ENCODE measurements at places on chromosomes 5 and 9.

- no peak for DNase-seq
Measured at GRCh38 chr9:72552356-72552755, 30.9 kb downstream of the TMC1 start.

DNA sequence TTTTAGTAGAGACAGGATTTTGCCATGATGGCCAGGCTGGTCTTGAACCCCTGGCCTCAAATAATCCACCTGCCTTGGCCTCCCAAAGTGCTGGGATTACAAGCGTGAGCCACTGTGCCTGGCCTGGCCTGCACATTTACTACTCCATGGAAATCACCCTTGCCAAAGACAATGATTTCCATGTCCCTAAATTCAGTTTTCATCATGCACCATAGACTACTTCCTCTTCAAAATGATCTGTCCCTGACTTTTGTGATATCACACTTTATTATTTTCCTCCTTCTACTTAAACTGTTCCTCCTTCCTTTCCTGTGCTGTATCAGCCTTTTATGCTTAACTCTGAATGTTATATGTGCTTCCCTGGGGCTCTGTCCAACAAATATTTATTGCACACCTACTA is 20.3 kb downstream of the SLC28A3 start:
- DNase-seq, result no peak

DNA sequence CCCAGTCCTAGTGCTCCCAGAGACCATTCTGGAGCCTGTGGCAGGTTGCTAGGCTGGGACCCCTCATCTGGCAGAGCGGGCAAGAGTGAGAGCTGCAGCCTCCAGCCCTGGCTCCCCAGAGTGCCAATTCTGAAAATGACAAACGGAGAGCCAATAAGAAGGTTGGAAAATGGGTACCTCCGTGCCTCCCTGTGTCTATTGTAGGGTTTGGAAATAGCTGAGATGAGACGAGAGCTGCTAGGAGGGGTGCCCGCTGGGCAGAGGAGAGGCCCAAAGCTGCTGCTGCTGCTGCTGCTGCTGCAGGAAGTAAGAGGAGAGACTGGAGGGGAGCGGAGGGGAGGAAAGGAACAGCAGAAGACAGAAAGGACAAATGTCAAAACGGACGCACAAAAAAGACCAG is 36.0 kb upstream of the FUBP3 start:
- DNase-seq, result no peak

GRCh38 chr9:132125944-132126679 is 35.7 kb upstream of the NTNG2 start:
- DNase-seq, result no peak

GRCh38 chr5:6730407-6730806 is 17.2 kb downstream of the TENT4A start:
- DNase-seq, result no peak

DNA sequence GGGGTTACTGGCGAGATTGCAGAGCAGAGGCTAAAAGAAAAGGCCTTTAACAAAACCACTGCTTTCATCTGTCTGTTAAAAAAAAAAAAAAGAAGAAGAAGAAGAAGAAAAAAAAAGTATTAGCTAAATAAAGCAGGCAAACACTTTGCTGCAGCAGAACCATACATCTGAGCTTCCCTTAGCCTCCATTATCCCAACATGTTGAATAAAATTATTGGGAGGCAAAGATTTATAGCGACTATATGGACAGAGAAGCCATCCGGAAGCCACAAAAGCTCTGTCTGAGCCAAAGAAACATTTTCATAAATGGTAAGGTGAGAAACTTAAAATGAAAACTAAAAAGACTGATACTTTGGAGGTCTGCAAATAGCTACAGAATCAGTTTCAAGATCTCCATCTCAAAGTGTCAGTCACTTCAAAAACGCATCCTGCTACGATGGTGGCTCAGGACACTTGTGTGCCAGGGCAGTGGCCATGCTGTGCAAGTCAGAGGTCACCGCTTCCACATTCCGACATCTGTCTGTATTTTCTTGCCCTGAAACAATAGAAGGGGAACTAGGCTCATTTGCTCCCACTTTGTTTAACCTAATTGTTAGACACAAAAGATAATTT is 9.6 kb downstream of the EFNA5 start:
- DNase-seq, result no peak

GRCh38 chr9:86181379-86182315 is 77.8 kb downstream of the C9orf153 start:
- DNase-seq, result no peak

DNA sequence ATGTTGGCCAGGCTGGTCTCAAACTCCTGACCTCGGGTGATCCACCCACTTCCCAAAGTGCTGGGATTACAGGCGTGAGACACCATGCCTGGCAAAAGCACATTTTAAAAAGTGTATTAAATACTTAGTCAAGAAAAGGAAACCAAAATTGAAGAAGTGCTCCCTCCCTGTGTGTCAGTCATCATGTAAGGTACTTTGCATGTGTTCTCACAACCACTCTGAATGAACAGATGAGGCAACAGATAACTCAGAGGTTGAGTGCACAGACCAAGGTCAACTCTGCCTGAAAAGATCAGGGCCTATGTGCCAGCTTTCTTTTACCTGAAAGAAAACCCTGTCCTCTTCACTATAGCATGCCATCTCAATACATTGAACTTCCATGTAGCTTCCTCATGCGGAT is 289.7 kb downstream of the MRPS30 start:
- no peak for DNase-seq

DNA sequence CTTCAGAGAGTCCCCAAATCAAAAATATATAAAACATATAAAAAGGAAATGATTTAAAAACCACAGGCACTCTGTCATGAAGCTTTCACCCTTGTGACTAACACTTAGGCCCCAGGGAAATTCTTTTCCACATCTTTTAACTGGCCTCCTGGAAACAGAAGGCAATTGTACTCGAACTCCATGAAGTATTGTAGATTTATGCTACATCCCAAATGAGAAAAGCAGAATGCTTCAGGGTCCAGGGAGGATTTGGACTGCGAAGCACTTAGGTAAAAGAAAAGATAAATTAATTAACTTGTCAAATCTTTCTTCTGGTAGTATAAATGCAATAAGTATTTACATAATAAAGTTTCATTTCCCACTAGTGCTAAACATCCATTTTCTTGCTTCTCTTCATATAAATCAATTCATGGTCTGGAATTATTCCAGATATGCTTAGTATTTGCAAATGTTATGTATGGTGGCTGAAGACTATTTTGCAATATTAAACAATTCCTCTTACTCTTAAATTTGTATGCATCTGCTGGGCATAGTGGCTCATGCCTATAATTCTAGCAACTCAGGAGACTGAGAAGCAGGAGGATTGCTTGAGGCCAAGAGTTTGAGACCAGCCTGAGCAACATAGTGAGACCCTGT is 64.9 kb upstream of the ELL2 start:
- no peak for DNase-seq

DNA sequence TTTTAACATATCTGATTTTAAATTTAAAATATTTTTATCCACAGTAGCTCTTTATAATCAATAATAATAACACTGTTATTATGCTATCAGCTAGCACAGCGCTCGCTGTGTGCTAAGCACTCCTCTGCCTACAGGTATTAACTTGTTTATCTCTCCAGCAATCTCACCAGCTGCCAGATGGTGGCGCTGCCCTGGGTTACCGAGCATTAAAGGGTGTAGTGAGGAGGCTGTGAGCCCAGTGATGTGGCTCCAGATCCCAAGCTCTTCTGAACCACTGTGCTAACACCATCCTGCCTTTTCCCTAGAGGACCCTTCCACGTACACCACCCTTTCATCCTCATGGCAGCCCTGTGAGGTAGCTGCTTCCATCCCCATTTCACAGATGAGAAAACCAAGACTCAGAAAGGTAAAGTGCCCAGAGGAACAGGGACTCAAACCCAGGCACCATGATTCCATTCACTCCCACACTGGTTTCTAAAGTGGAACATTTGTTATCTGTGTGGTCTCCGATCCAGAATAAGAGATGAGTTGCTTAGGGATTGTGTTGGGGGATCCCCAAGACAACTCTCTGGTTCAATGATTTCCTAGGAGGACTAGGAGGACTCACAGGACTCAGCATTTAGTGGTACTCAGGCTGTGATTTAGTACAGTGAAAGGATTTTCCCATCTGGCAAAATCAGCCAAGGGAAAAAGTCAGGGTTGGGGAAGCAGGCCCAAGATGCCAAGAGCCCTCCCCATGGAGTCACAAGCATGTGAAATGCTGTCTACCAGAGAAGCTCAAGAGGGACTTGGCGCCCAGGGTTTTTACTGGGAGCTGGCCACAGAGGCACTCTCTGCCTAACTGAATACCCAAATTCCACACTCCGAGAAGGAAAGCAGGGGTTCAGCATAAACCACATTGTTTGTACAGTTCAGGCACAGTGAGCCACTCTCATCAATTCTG is 7.0 kb downstream of the IGFBPL1 start:
- DNase-seq, result peak; percentile 49

DNA sequence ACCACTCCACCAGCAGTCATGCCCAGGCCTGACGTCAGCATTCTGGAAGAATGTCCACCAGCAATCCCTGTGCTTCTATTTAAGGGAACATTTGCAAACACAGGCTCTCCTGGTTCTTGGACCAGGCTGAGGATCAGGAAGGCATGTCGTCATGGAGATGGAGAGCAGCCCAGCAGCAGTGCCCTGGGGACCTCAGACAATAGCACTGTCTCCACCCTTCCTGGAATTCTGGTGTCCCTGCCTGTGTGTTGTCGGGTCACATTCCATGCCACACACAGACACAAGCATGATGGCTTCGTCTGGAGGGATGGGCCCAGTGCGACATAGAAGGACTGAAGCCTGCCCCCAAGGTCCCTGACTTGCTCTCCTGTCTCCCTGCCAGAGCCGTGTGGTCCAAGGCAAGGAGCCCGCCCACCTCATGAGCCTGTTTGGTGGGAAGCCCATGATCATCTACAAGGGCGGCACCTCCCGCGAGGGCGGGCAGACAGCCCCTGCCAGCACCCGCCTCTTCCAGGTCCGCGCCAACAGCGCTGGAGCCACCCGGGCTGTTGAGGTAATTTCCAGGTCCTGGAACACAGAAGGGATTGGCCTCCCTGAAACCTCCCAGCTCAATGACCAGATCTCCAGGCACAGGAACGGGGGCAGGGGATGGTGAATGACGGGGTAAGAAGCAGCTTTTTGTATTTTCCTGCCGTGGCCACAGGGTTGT is 43.8 kb downstream of the STOM start:
- DNase-seq, result no peak

DNA sequence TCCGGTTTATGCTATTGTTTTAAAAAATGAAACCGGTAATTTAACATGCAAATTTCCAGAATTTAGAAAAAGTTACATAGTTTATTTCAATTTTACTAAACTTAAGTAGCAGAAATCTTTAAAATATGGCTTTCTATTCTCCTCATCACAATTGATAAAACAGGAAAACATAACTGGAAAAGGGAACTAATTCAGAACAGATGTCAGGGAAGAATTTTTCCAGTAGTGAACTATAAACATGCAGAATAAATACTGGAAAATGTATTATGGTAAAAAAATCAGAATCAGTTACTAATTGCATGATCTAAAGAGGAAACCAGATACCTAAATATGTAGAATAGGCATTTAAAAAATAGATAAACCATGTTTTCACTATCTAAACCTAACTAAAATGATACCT is 7.3 kb upstream of the NR4A3 start:
- no peak for DNase-seq

DNA sequence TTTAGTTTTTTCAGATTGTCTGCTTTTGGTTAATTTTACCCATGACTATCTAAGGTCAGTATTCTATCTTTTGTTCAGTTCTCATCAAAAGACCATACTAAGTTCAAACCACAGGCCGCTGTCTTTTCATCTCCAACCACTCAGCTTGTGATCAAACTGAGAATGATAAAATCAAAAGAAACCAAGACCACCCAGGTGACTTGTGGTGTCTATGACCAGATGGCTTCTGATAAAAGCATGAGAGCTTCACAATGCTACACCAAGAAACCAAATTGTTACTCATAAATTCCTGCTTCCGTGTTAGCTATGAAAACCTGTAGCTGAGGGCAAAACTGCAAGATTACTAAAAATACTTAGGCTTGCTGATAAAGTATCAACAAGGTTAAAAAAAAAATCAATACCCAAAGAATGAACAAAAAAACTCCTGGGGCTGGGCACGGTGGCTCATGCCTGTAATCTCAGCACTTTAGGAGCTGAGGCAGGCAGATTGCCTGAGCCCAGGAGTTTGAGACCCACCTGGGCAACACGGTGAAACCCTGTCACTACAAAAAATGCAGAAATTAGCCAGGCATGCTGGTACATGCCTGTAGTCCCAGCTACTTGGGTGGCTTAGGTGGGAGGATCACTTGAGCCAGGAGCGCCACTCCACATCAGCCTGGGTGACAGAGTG is 25.8 kb upstream of the GPX8 start:
- no peak for DNase-seq

GRCh38 chr9:98021306-98022040 is 35.1 kb upstream of the NANS start:
- DNase-seq, result no peak

DNA sequence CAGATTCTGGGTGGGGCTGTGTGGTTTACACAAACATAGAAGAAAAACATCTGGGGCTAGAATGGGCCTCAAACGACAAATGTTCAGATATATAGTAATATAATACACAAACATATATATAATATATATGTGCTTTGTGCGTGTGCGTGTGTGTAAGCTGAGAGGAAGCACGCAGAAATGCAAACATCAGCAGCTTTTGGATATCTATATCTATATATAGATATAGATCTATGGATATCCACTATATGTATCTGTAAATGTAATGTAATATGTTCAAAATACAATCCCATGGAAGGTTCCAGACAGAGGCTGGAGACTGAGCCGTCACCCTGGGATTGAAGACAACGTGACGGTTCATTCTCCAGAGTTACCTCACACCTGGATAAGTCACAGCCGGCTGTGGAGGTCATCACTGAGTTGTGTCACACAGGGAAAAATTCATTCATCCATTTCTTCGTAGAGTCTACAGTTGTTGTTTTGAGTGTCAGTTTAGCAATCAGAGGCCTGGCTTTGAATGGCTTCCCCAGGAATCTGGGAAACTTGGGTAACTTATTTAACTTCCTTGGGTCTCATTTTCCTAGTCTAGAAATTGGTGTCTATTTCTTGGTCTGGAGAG is 123.0 kb upstream of the CPEB4 start:
- no peak for DNase-seq

DNA sequence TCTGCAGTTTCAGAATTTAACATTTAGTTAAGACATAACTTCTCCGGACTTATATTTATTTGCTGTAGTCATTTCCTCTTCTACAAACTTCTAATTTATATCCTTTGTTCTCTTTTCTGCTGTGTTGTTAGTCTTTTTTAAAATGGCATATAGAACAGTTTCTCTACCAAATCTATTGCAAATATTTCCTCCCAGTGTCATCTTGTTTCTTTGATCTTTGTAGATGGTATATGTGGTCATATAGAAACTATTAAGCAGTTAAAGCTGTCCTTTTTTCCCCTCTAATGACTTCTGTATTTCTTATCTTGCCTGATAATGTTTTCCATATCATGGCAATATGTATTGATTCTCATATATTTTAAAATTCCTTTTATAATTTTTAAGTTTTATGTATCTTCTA is 264.5 kb downstream of the MCTP1 start:
- peak; percentile 14 for DNase-seq
